PC-9 (cell line): ENCODE measurements at places on chromosomes 3 and 15. TPM values are rescaled to one million over a fixed set of nuclear protein-coding genes. Genes with fewer than 3 reads are reported as not detected.

SMCO1 gene
- not detected in 2 replicates for total RNA-seq

GRCh38 chr15:95259513-95259912, 1028.2 kb downstream of the MCTP2 start:
- no peaks in the 10 kb centered on the region for H3K27me3 ChIP-seq
- no peak overlapping the region for H3K27ac ChIP-seq
- no peaks in the 10 kb centered on the region for H3K36me3 ChIP-seq
- H3K4me1 ChIP-seq: no peaks in the 10 kb centered on the region
- H3K4me3 ChIP-seq: no peak overlapping the region

DNA sequence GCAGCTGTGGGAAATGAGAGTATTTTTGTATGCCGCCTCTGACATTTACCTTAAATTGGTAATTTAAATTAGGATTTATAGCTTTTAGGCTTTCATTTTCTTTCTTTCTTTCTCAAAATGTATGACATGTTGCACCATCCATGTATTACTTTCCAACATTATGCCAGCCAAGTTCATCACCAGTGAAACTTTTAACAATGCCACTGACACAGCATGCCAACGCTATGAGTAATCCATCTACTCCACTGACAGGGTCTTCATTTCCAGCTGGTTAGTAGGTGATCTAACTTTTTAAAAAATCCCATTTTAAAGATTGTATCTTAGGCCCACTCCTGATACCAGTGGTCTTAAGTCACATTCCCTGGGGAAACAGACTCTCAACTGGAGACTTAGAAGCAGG, 21.8 kb upstream of the CLDN16 start:
- H3K27ac ChIP-seq: no peak overlapping the region
- no peak overlapping the region for H3K4me3 ChIP-seq
- no peak for DNase-seq
- H3K36me3 ChIP-seq: no peaks in the 10 kb centered on the region

- no peak overlapping the region for H3K4me3 ChIP-seq
- peaks cover 74% of the 10 kb centered on the region for H3K4me1 ChIP-seq
- H3K36me3 ChIP-seq: no peaks in the 10 kb centered on the region
- no peaks in the 10 kb centered on the region for H3K27me3 ChIP-seq
Measured at GRCh38 chr3:69767571-69767970, 28.3 kb downstream of the MITF start.

DNA sequence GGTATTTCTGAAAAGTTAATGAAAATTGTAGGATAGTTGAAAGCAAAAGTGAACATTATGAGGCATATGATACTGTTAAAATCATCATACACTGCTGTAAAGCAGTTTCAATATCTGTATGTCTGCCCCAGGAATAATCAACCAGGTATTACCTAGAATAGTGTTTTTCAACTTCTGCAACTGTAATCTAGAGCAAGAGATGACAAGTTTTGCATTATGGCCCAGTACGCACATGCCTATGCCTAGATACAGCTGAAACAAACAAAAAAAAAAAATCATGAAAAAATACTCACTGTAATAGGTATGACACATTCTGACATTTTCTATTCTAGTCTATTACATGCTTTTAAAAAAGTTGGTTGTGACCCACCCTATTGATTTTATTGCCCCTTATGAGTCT, 240.7 kb upstream of the ST8SIA2 start:
- H3K4me3 ChIP-seq: no peak overlapping the region
- H3K4me1 ChIP-seq: peaks cover 6% of the 10 kb centered on the region
- DNase-seq: no peak
- H3K36me3 ChIP-seq: no peaks in the 10 kb centered on the region
- H3K27me3 ChIP-seq: no peaks in the 10 kb centered on the region

DNA sequence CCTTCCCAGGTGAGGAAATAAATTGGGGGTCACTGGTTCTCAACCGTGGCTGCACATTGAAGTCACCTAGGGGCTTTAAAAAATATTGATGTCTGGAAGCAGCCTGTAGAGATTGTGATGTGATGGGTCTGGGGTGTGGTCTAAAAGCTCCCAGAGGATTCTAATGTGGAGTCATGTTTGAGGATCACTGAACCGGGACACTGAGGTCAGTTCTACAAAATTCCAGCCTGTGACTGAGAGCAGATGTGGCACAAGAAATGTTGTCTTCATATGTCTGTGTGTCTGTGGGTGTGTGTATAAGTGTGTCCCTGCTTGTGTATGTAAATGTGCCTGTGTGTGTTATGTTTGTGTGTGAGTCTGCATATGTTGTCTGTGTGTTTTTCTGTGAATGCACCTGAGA, 79.9 kb downstream of the TLE3 start:
- H3K36me3 ChIP-seq: no peaks in the 10 kb centered on the region
- H3K4me3 ChIP-seq: no peak overlapping the region
- H3K4me1 ChIP-seq: peaks cover 2% of the 10 kb centered on the region; the same call in 1 of the 2 replicates
- no peaks in the 10 kb centered on the region for H3K27me3 ChIP-seq

GRCh38 chr3:149476225-149476624, 1.7 kb downstream of the TM4SF4 start:
- no peaks in the 10 kb centered on the region for H3K36me3 ChIP-seq
- H3K27ac ChIP-seq: no peak overlapping the region
- DNase-seq: no peak
- no peak overlapping the region for H3K4me3 ChIP-seq
- no peaks in the 10 kb centered on the region for H3K27me3 ChIP-seq

- H3K4me1 ChIP-seq: no peaks in the 10 kb centered on the region
- no peaks in the 10 kb centered on the region for H3K27me3 ChIP-seq
- H3K27ac ChIP-seq: no peak overlapping the region
- no peak overlapping the region for H3K4me3 ChIP-seq
- H3K36me3 ChIP-seq: no peaks in the 10 kb centered on the region
Measured at GRCh38 chr15:35087759-35088158, 2.7 kb upstream of the NANOGP8 start.
